ENCODE measurements at places on chromosomes 7 and 10.
A peak's percentile ranks its signal among the peaks of the same experiment; 100 is the strongest.

DNA sequence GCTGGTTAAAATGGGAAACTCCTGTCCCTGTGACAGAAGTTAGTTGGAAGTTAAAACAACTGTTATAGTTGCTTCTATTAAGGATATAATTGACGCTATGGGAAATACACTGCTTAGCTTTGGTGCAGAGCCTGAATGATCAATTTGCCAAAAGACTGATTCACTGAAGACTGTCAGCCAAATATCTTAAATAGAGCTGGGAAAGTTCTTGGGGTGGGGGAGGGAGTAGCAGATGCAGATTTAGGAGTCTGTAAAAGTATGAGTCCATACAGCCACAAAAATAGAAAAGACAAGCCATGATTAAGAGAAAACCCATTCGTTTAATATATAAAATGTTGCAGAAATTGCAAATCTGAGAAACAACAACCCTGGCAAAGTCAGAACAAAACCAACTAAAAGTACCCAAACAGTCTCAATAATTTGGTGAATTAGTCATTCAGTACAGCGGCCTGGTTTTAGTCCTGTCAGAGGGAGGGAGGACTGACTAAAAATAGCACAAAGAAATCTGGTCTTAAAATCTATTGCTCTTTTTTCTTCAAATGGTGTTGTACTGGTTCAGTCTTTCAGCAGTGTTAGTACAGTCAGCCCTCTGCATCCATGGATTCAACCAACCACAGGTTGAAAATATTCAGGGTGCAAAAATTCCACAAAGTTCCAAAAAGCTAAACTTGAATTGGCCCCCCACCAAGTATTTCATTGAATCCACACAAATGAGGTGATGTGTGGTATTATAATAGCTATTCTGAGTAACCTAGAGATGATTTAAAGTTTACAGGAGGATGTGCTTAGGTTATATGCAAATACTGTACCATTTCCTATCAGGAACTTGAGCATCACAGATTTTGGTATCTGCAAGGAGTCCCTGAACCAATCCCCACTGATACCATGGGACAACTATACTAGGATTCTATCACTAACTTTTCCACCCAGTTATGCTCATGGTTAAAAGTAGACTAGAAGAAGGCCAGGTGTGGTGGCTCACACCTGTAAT is 30.0 kb downstream of the STK17A start:
- no peak for DNase-seq

- DNase-seq: peak; percentile 2
Measured at GRCh38 chr10:86336341-86336740, 30.3 kb downstream of the GRID1 start.

DNA sequence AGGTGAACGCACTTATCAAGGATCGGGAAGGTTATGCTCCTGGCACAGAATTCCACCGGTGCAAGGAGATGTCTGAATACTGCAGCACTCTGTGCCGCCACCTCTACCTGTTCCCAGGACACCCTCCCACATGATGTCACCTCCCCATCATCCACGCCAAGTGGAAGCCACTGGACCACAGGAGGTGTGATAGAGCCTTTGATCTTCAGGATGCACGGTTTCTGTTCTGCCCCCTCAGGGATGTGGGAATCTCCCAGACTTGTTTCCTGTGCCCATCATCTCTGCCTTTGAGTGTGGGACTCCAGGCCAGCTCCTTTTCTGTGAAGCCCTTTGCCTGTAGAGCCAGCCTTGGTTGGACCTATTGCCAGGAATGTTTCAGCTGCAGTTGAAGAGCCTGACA is 11.0 kb upstream of the CLCN1 start:
- DNase-seq: no peak

DNA sequence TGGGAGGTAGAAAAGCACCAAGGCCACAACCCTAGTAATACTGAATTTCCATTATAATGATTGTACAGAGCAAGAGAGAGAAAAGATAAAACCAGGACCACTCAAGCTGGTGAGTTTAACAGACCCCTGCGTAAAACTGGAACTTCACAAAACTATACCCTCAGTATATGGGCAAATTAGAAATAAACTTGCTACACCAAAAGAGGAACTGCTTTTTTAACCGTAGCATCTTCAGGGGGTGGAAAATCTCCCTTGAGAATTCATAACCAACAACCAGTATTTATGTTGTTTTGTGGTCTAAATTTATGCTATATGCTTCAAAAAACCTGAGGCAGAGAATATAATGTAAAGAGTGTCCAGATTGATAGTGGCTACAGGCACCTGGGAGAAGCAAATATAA is 171.2 kb downstream of the SGMS1 start:
- no peak for DNase-seq

DNA sequence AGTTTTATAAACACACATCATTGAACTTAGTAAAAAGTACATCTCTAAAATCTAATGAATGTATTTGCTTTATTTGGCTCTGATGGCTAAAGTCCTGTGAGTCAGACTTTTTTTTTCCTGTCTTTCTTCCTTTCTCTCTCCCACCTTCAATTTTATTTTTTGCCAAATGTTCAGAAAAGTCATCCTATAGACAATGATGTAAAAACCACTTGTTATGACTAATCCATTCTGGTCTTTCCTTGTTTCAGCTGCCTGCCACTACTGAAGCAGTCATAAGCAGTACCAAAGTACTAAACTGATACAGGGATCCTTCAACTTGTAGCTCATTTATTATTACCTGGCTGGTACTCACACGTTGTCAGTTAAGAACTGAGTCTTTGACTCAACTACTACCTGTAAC is 23.9 kb downstream of the HECTD2 start:
- no peak for DNase-seq
